ENCODE measurements at places on chromosomes 2 and 18.

DNA sequence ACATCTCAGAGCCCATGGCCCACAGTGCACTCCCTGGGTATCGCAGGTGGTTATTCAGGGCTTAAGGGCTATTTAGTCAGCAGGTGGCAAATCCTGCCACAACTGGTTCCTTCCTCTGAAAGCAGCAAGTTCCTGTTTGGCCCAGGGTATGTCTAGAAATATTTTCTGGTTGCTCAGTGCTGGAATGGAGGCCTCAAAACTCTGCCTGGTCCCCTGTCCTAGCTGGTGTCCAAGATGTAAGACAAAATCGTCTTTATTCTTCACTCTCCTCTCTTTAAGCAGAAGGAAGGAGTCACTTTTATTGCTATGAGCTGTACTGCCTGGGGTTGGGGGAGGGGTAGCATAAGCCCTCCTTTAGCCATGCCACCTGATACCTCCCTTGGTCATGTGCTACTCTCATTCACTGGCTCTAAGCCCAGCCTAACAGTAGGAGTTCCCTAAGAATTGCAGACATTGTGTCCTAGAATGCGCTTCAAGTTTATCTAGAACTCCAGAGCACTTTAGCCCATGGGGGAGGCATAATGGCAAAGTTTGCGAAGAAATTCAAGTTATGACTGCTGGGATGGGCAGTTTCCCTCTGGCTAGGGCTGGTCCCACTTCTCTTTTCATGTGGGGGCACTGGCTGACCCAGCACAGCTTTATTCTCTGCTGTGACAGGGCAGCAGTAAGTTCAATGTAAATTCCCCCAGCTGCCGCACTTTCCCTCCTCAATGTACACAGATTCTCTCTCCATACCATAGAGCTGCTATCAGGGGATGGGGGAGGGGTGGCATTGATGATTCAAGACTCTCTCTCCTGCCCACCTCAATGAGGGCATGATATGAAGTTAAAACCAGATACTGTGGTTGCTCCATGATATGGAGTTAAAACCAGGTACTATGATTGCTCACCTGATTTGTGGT, 27.1 kb upstream of the CWC22 start:
- no peak for ATAC-seq

GRCh38 chr2:112904883-112905282, 6.1 kb upstream of the IL37 start:
- ATAC-seq: no peak

- no peak for ATAC-seq
Measured at GRCh38 chr18:24500766-24501165, 40.3 kb downstream of the HRH4 start.

DNA sequence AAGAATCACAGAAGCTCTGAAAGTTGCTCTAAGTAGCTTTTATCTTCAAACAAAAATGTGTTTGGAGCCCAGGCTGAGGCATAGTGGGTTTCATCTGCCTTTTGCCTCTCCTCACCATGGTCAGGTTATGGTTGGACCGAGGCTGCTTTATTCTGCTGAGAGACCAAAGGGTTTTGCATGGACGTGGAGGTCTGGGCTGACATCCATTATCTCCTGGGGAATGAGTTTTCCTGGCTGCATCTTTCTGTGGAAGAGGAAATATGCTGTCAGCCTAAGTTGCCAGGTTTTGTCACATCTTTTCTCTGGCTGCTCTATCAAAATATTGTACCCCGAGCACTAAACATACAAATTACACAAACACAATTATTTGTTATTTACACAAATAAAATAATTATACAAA, 223.2 kb downstream of the LDLRAD4 start:
- no peak for ATAC-seq

GRCh38 chr2:203774760-203775159, 68.3 kb downstream of the CD28 start:
- ATAC-seq: no peak

GRCh38 chr2:39837856-39838453, 58.9 kb upstream of the THUMPD2 start:
- ATAC-seq: peak; percentile 90

GRCh38 chr2:15243762-15244161, 317.4 kb downstream of the NBAS start:
- no peak for ATAC-seq

DNA sequence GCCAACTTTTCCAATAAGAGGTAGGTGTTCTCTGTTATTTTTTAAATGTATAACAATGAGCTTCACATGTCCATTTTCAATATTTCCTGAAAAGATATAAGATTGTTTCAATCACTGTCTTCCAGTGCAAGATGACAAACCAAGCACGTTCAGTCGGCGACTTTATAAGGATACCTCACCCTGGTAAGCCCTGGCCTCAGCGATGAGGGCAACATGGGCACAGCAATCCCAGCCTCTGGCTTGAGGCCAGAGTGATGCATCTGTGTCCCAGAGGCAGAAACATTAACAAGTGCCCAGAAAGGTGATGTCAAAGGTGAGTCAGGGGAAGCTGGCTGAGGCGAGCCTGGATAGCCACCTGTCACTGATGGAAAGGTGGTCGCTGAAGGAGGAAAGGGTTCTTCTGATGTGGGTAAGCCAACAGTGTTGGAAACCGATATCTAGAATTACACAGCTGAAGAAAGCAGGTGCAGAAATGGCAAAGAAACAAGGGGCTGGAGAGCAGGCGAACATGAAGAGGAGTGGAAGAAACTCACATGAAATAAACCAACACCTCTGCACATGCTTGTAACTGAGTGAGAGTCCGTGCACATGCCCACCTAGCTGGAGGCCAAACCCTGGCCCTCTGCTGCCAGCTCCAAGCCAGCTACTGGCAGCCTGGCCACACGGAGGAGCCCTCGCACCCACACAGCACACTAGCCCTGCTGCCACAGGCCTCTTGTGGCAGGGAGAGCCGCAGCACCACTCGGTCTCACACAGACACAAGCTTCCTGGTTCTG, 65.5 kb downstream of the FBXO15 start:
- peak; percentile 100 for ATAC-seq

Measured in motor neuron (in vitro differentiated cells).